Stimulated activated CD4-positive, alpha-beta T cell treated with anti-CD3 and anti-CD28 coated beads, Interleukin-12 subunit alpha, Interleukin-12 subunit beta, amount 100 ng/mL, for 48 hours (primary cell): ENCODE measurements at places on chromosomes 7 and 10.

DNA sequence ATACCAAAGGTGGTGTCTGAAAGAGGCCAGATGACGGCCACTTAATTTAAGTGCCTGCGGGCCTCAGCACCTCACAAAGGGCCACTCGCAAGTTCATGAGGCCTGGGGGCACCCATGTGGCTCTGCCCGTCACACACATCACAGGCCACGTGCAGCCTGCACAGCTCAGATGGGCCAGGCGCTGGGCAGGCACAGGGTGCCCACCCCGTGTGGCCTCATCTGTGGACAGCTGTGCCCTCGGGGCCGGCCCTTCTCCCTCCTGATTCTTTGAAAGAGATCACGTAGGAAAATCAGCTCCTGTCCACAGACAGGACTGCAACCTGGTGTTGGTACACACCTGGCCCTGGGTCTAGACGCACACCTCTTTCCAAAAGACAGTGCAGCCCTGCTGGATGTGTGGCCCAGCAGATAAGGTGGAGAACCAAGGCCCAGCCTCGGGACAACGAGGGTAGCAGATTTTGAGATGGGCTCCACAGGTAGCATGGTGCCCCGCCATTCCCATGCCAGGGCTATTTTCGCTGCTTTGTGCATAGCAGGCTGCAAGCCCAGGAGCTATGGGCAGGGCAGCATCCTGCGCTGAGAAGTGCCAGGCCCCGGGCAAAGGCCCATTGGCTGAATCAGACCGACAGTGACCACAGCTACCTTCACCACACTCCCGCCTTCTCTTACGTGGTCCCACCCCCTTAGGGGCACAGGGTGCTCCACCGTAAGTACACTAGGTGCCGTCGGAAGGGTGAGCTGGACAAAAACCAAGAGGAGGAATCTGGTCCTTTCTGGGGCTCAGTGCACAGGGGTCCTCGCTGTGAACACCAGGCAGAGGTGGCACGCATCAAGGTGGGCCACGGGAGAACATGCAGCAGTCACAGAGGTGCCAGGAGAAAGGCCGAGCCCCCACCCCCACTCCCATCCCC lies 124.5 kb downstream of the EBF3 start:
- DNase-seq: no peak

GRCh38 chr10:21449288-21449966 lies 76.1 kb downstream of the SKIDA1 start:
- DNase-seq: no peak

- no peak for DNase-seq
Observed at GRCh38 chr10:15738270-15738925, 18.7 kb upstream of the ITGA8 start.

- no peak for DNase-seq
Observed at GRCh38 chr10:67401711-67402110, 294.3 kb downstream of the CTNNA3 start.

GRCh38 chr10:31702954-31703353 lies 225.7 kb downstream of the ARHGAP12 start:
- no peak for DNase-seq

GRCh38 chr10:98404571-98405359 lies 10.2 kb downstream of the PYROXD2 start:
- no peak for DNase-seq

DNA sequence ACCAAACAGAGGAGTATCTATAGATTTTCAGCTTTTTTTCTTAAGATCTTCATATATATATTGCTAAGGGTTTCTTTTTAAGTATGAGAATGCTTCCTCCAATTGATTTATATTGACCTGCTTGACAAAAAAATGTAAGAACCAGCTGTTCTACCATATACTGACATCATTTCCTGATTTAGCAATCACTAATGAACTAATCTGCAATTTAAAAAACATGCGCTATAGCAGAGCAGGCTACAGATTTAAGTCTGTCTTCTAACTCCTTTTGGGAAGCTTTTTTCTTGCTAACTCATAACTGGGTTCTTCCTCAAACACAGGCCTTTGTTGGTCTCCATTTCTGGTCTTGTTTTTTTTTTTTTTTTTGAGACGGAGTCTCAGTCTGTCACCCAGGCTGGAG lies 33.2 kb downstream of the ABCC2 start:
- no peak for DNase-seq

DNA sequence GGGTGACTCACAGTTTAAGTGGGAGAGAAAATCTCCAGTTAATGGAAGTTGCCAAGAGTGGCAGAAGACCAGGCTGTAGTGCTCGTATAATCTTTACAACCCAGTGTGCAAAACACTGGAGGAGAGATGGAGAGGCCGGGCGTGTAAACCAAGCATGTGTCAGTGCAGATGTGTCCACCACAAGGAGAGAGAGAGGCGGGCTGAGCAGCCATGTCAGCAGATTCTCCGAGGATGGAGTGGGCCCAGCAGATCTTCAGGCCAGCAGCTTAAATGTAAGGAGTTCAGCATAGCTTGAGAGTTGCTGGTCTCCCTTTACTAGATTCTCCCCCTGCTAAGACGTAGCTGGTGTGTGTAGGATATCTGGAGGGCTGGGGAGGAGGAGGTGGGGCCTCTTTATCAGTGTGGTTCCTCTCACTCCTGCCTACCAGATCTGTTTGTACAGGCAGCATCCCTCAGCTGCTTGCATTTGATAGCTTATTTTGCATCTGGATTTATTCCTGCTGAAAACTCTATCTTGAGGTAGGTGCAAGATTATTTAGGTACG lies 13.7 kb downstream of the BPGM start:
- no peak for DNase-seq

DNA sequence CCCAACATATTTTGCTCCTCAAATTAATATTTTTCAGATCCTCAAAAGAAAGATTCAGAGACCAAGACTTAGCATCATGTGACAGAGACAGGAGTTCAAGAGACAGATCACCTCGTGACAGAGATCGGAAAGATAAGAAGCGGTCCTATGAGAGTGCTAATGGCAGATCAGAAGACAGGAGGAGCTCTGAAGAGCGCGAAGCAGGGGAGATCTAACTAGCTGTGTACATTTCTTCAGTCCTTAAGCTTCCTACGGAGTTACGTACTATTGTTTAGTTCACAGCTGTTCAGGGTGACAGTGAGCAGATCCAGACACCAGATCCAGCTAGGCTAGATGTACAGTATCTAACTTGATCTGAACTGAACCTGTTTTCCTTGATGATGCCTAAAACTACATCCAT lies 61.3 kb downstream of the KLRG2 start:
- no peak for DNase-seq

DNA sequence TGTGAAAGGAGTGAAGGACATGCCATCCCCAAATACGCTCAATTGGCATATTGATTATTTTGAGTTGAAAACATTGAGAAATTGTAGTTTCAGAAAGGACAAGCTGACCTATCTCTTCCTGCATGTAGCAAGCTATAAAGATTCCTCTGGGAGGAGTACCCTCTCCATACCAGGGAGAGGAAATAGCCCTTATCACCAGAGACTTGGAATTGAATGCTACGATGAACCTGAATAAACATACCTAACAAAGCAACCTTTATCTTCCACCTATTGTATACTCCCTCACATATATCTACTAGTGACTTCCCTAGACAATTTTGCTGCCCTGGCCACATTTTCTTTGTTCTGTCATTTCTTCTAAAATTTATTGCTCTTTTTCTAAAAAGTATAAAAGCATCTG lies 150.2 kb upstream of the EEPD1 start:
- DNase-seq: no peak

GRCh38 chr7:37570145-37570544 lies 113.4 kb upstream of the GPR141 start:
- no peak for DNase-seq

- DNase-seq: no peak
Observed at GRCh38 chr10:103806395-103807187, 48.8 kb downstream of the SH3PXD2A start.

- DNase-seq: no peak
Observed at GRCh38 chr10:127210936-127211466, 14.6 kb upstream of the INSYN2A start.

DNA sequence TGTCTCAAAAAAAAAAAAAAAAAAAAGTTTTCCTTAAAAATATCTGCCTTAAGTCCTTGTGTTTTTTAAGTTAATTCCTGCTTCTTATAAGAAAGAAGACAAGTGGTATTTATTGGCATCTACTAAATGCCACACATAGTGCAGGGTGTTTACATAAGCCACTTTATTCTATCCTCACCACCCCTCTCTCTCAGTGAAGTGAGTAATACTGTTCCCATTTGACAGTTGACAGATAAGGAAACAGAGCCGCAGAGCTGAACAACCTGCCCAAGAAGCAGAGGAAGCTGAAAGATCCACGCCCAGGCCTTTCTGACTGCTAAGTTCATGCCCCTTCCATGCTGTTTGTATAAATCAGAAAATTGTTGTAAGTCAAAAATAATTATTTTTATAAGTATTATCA lies 54.1 kb downstream of the ABLIM1 start:
- no peak for DNase-seq
